Activated T-cell treated with anti-CD3 and anti-CD28 coated beads, Interleukin-2, amount 50 U/mL, for 48 hours (primary cell): ENCODE measurements at places on chromosomes 1 and 21.

DNA sequence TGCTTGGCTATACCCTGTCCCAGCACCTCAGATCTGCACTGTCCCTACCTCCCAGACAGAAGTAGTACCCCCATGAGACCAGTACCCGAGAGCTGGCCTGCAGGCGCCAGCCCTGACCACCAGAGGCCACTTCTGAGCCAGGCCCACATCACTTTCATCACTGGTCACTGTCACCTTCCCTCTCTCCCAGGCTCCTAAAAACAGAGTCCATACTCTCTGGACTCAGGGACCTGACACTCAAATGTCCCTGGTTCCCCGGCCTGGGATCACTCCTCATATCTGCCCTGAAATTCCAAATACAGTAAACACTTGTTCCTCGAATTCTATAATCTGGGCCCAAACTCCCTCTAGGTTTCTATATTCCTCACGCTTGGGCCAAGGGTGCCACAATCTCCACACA lies 18.7 kb downstream of the TMEM53 start:
- DNase-seq, result no peak

GRCh38 chr1:30363031-30363430 lies 360.4 kb downstream of the MATN1 start:
- DNase-seq, result no peak

DNA sequence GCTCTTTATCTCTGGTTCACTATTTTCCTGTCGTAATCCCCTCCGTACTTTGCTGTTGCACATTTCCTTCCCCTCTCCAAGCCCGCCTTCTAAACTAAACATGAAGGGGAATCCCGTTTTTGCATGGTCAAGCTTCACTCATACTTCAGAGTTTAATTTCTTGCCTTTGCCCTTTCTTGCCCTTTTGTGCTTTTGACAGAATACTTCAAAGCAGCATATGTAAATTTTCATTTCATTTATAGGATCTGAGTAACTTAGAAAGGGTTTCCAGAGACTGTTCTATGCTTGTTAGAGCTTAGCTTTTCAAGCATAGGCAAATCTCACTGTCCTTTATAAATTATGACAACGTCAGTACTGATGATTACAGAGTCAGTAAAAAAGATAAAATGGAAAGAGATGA lies 27.7 kb downstream of the SPATA45 start:
- DNase-seq, result no peak

DNA sequence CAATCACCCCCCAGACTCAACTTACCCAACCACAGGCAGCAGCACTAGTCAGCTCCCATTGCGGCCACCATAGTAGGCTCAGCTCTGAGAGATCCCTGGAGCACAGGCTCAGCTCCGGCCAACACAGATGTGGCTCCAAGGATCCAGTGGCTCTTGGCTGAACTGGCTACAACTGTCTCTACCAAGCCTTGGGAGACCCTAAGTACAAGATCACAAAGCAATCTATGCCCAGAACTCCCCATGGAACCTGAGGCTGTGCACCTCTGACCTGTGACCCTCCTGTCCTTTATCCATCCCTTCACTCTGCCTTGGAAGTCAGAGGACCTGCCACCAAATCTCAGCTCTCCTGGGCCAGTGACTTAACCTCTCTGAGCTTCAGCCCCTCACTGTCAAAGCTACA lies 61.8 kb upstream of the GJB5 start:
- DNase-seq, result no peak

DNA sequence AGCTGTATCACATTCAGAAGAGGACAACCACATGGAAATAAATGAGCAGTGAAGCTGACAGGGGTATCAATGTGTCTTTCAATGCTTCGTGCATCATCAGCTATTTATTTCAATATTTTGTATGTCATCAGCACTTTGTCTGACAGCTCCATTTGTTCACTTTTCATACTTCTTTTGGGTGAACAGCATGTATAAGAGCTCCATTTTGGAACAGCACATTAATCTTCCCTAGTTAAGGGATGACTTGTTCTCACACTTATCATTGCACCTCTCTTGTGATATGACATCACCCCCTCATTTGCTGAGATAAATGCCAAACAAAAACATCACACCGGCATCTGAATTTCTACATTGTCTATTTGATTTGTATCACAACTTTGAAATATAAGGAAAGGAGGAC lies 190.6 kb upstream of the SAMSN1 start:
- DNase-seq, result no peak

- DNase-seq, result no peak
These were observed 160.2 kb downstream of the CYYR1 start for GRCh38 chr21:26412885-26413284.

DNA sequence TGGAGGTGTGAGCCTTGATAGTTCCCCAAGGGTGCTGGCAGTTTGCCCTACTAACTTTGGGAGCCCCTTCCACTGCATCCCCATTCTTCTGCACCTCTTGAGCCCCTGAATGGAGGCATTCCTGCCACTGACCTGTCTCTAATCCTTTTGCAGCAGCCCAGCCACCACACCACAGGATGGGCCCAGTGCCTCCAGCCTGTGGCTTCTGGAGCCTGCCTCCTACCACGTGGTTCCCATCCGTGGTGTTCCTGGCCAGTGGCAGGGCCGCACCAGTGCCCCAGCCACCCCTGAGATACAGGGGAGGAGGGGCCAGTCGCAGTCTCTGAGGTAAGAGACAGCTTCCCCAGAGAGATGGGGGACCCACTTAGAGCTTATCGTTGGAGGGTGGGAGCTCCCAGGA lies 14.4 kb downstream of the INAVA start:
- DNase-seq, result no peak

- DNase-seq, result no peak
These were observed 79.3 kb downstream of the HMCN1 start for GRCh38 chr1:185813401-185813979.

GRCh38 chr1:243892456-243892855 lies 42.4 kb upstream of the AKT3 start:
- DNase-seq, result no peak

GRCh38 chr1:2575801-2576663 lies 10.5 kb upstream of the PRXL2B start:
- no peak for DNase-seq

- DNase-seq, result no peak
These were observed 28.9 kb downstream of the DISP1 start for GRCh38 chr1:222843469-222844410.

DNA sequence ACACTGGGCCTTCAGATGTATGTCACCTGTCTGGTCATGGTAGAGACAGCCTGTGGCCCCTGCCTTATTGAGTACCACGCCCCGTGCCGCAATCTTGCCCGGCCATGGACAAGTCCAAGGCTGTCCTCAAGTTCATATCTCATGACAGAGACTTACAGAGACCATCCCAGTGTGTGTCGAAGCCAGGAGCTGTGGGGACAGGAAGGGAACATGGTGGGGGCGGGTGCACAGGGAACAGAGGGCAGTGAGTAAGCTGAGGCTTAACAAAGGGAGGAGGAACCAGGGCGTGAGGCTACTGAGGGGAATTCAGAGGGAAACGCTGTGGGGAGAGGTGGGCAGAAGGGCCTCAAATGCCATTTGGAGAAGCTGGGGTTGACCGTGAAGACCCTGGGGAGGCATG lies 75.8 kb downstream of the ALPL start:
- no peak for DNase-seq

GRCh38 chr1:230985711-230986110 lies 6.8 kb downstream of the ARV1 start:
- DNase-seq, result no peak

DNA sequence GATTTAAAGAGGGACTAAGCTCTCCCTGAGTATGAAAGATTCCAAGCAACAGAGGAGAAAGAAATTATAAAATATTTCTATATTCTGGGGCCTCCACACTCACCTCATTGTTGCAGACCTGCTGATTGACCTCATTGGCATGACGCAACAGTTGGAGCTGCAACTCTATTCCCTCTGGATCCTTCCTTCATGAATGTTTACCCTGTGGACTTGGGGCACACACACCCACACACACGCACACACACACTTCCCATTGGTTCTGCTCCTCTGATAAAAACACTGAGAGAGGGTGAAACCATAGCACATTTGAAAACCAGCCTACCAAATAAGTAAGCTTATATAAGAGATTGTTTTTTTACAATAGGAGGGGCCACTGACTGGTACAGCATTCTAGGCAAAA lies 159.1 kb downstream of the BRINP2 start:
- DNase-seq, result no peak

- no peak for DNase-seq
These were observed 396.9 kb downstream of the ADGRL2 start for GRCh38 chr1:82197606-82198005.

GRCh38 chr1:243968413-243968812 lies 82.7 kb upstream of the ZBTB18 start:
- no peak for DNase-seq

- DNase-seq, result no peak
These were observed 1490.8 kb downstream of the BRINP3 start for GRCh38 chr1:188986745-188987417.

DNA sequence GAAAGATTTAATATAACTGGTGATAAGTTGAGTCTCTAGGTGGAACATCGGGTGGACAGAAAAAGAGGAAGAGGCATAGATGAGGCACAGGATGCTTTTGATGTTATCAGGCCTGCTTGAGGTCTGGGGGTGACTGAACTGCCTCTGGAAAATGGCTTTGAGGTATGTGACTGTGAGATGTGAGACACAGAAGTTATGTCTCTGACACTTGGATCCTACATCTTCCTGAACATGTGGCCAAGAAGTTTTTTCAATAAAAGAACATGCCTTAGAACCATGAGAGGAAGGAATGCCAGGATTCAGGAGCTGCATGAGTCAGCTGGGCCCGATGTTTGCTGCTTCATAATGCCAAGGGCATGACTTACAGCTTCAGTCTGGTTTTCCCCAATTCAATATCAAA lies 11.5 kb upstream of the AIM2 start:
- no peak for DNase-seq

DNA sequence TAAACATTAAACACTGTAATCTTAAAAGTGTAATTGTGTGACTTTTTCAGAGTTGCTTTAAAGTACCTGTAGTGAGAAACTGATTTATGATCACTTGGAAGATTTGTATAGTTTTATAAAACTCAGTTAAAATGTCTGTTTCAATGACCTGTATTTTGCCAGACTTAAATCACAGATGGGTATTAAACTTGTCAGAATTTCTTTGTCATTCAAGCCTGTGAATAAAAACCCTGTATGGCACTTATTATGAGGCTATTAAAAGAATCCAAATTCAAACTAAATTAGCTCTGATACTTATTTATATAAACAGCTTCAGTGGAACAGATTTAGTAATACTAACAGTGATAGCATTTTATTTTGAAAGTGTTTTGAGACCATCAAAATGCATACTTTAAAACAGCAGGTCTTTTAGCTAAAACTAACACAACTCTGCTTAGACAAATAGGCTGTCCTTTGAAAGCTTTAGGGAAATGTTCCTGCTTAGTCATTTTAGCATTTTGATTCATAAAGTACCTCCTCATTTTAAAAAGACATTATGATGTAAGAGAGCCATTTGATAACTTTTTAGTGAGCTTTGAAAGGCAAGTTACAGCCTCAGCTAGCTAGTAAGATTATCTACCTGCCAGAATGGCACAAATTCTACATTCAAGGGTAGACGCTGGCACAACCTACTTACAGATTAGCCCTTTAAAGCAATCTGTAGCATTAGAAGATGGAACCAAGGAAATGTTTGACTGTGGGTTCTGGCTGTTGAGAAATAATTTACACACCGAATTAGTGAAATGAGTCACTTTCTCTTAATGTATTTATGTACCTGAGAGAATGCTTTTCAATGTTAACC lies 9.4 kb downstream of the SOD1 start:
- no peak for DNase-seq

DNA sequence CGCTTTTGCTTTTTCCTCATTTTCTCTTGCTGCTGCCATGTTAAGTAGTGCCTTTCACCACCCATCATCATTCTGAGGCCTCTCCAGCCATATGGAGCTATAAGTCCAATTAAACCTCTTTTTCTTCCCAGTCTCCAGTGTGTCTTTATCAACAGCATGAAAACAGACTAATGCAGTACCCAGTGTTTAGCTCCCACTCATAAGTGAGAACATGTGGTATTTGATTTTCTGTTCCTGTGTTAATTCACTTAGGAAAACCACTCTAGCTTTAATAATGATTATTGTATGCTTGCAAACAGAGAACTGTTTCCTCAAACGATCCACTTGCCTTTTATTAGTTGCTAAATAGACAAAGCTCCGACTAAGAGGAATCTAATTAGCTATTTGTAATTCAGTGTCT lies 43.3 kb downstream of the IL23R start:
- no peak for DNase-seq

DNA sequence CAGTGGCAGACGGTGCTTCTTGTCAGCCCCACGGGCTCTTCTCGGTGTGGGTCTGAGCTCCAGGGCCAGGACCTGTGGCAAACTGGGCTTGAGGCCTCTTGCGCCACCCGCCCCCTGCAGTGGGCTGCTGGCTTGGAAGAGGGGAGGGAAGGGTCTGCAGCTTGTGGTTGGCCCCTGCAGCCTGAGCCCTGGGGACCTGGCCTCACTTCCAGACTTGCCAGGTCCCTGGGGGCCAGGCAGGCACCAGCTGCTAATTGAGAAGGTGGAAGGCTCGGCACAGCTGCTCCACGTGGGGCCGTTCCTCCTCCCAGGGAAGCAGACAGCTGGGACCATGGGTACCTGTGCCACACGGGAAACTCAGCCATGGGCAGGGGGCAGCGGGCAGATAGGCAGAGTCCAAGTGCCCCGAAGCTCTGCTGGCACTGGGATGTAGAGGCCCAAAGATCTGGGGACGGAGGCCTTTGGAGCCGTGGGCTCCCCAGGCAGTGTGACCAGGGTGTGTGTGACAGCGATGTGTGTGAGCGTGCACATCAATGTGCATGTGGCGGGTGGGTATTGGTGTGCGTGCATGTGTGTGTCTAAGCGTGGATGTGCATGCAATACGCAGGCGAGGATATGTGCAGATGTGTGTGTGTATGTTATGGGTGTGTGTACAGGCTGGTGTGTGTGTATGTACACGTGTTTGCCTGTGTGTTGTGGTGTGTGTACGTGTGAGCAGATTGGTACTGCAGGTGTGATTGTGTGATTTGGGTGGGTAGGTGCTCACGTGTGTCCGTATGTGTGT lies 39.3 kb downstream of the TP73 start:
- no peak for DNase-seq

GRCh38 chr1:175480343-175480822 lies 263.0 kb downstream of the TNR start:
- DNase-seq, result no peak

- no peak for DNase-seq
These were observed 102.3 kb upstream of the F3 start for GRCh38 chr1:94643819-94644218.
